SJSA1 (cell line): ENCODE measurements at places on chromosomes 3 and 15. TPM values are rescaled to one million over a fixed set of nuclear protein-coding genes. Genes with fewer than 3 reads are reported as not detected.

The DNASE1L3 gene
- not detected in 2 replicates for total RNA-seq

The KCNMB3 gene
- 0.13 and 2.7 TPM in 2 replicates for total RNA-seq

The A4GNT gene
- total RNA-seq, result not detected in 2 replicates

The P3H2 gene
- total RNA-seq, result 166 and 188 TPM in 2 replicates

The AADACL2 gene
- not detected in 2 replicates for total RNA-seq

The CNTN4 gene
- not detected in 2 replicates for total RNA-seq

The FES gene
- total RNA-seq, result 0.16 TPM in 1 of 2 replicates, not detected in the other

The GRM7 gene
- not detected in 2 replicates for total RNA-seq

The DLL4 gene
- not detected in 2 replicates for total RNA-seq

The MESP2 gene
- total RNA-seq, result not detected in 2 replicates

The PLCH1 gene
- total RNA-seq, result 0.13 and 0.28 TPM in 2 replicates

The FSIP1 gene
- 0.79 and 3.9 TPM in 2 replicates for total RNA-seq

The SHC4 gene
- 1.0 and 2.9 TPM in 2 replicates for total RNA-seq

The GP9 gene
- total RNA-seq, result not detected in 2 replicates

The SPSB4 gene
- total RNA-seq, result 0.05 TPM in 1 of 2 replicates, not detected in the other

The TIMP4 gene
- total RNA-seq, result 0.08 TPM in 1 of 2 replicates, not detected in the other

The ZNF502 gene
- 0.79 TPM in 1 of 2 replicates, not detected in the other for total RNA-seq

The CYP8B1 gene
- not detected in 2 replicates for total RNA-seq

The SLC22A14 gene
- not detected in 2 replicates for total RNA-seq

The SLC2A2 gene
- not detected in 2 replicates for total RNA-seq

The TRPM1 gene
- total RNA-seq, result 0.08 TPM in 1 of 2 replicates, not detected in the other

The PRR20G gene
- total RNA-seq, result not detected in 2 replicates

The UBXN7 gene
- 9.2 and 11.2 TPM in 2 replicates for total RNA-seq

The SPINT1 gene
- total RNA-seq, result 0.87 TPM in 1 of 2 replicates, not detected in the other
